ENCODE measurements at places on chromosomes 5 and 9.
A peak's percentile ranks its signal among the peaks of the same experiment; 100 is the strongest.

- DNase-seq = peak; percentile 11
These were observed 5.1 kb upstream of the GPX8 start for GRCh38 chr5:55154873-55155272.

DNA sequence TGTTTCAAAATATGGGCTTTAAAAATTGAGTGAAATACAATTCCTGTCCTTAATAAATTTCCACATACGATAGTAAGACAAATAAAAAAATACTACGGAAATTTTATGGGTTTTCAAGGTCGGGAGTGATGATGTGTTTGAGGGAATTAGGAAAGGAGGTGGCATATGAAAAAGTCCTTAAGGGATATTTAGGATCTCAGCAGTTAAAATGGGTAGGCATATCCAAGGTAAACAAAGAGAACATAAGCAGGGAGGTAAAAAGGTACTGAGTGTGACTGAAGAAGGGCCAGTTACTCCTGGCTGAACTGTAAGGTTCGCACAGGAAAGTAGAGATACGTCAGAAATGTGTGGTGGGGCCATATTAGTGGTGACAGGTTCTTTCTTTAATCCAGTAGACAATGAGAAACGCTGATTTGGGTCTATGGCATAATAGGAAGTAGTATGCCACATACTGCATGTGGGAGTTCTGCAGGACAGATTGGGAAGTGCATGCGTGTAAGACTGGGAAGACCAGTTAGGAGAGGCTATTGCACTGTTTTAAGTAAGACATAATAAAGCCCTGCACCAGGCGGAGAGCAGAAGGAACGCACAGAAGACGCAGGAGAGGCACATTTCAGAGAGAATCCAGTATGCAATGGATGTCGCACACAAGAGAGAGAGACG lies 937 bp upstream of the HMGCR start:
- peak; percentile 73 for DNase-seq

GRCh38 chr5:38922199-38922598 lies 76.4 kb downstream of the OSMR start:
- DNase-seq = peak; percentile 66

- DNase-seq = no peak
These were observed 61.2 kb downstream of the CMYA5 start for GRCh38 chr5:79750611-79751510.

- no peak for DNase-seq
These were observed 56.8 kb downstream of the NUDT12 start for GRCh38 chr5:103505581-103506305.

DNA sequence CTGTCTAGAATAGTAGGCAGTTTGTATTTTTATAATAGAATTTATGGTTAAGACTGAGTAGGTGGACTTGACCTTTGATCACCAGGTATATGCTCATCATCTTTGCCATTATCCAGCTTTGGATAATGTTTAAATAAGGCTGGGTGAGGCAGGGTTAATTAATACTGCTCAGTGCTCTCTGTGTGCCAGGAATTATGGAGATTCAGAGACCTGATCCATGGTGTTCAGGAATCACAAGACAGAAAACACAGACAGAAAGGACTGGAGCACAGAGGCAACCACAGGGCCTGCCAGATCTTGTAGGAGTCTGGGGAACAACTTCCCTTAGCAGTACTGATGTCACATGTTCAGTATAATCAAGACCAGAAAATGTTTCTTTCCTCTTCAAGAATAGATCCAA lies 186.3 kb upstream of the ADCY2 start:
- DNase-seq = no peak

DNA sequence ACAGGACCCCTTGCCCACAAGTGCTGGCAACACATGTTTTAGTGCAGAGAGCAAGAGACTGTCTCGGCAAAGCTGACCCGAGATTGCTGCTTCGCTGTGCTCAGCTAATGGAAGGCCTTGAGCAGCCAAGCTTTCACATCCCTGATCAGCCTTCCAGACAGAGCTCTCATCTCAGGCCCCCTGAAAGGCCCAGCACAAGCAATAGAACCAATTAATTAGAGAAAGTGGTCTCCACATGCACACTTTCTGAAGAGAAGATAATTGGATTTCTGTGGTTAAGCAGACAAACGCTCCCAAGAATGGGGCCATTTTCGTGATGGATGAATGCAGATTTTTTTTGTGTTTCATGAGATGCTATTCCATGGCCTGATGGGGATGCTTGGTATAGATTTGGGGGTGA lies 174.9 kb downstream of the NSG2 start:
- no peak for DNase-seq

GRCh38 chr9:84504360-84504759 lies 163.8 kb upstream of the SLC28A3 start:
- no peak for DNase-seq

DNA sequence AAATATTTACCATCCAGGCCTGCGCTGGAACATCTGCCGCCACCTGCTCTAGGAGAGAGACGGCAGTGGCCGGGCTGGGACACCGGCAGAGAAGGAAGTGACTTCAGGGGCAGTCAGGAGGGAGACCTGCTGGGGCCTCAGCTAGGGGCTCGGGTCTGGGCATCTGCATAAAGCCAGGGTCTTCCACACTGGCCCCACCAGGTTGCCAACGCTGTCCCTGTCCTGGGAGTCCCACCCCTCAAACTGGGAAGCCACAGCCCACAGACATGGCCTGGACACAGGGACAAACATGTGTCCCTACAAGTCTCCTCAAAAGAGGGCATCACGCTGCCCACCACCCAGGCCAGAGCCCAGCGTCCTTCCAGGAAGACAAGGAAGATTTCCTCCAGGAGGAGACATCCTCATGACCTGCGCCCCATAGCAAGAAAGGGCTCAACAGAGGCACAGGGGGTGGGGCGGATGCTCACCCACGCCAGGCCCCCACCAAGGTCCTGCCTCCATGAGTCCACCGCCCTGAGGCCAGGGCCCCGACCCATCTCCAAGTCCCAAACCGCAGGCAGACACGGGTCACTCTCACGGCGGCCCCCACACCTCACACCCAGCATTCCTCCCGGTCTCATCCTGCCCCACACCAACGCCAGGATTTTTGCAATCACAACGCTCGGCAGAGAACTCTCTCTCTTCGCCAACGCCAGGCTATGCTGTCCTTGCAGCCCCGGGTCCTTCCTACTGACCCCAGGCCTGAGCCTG lies 9.0 kb downstream of the VAV2 start:
- DNase-seq = no peak

GRCh38 chr9:27590651-27591050 lies 17.4 kb upstream of the C9orf72 start:
- DNase-seq = no peak

DNA sequence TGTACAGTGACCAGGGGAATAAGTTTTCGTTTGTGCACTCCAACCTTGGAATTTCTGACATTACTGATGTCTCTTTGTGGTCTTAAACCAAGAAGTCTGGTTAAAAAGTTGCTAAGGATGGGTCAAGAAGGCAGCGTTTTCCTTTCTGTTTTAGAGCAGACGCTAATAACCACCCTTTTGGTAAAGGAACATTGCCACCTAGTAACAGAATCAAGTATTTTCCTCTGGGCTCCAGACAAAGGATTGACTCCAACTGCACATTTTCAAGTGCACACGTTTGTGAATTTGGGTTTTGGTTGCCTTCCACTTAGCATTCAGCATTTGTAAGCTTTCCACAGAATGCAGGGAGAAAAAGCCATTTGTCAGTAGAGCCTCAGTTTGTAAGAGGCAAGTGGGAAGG lies 22.2 kb upstream of the CEP78 start:
- no peak for DNase-seq

DNA sequence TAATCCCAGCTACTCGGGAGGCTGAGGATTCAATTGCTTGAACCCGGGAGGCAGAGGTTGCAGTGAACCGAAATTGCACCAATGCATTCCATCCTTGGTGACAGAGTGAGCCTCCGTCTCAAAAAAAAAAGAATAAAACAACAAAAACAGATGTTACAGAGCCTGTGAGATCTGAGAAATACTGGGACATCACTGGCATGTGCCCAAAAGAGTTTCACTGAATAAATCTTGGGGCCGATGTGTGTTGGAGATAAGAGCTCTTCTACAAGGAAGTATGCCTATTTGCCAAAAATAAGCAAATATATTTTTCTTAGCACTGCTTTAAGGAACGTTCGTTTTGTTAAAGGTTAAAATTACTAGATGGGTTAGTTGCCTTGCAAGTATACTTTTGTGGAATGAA lies 55.1 kb downstream of the KIAA1958 start:
- DNase-seq = no peak

- peak; percentile 52 for DNase-seq
These were observed 45.3 kb upstream of the FOXE1 start for GRCh38 chr9:97807681-97808080.

DNA sequence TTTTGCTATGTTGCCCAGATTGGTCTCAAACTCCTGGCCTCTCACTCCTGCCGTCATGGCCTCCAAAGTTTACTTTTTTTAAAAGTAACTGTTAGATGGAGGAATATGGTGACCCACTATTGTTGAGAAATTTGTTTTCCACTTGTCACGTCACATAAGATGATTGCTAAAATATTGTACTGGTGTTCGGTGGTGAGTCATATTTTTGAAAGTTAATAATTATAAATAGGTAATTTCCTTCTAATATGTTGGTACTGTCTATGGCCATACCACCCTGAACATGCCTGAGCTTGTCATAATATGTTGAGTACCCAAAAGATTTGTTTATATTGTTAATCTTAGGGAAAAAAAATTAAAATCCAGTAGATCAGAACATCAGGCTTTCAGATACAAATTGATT lies 22.6 kb downstream of the RMI1 start:
- no peak for DNase-seq

DNA sequence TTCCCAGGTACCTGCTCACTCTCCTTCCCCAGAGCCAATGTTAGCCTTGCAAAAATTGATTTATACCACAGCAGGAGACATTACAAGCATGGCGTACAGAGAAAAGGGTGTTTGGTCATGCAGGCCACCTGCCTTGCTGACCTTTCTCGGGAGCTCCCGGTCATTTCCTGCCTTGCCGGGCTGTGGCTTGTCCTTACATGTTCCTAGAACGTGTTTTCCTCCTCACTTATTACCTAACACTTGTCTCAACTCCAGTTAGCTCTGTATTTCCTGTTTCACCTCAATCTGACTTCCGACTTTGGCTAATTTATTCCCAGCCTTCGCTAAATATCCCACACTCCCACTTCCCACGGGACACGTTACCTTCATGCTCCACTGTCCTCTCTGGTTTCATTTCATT lies 282.5 kb downstream of the ICE1 start:
- DNase-seq = no peak

DNA sequence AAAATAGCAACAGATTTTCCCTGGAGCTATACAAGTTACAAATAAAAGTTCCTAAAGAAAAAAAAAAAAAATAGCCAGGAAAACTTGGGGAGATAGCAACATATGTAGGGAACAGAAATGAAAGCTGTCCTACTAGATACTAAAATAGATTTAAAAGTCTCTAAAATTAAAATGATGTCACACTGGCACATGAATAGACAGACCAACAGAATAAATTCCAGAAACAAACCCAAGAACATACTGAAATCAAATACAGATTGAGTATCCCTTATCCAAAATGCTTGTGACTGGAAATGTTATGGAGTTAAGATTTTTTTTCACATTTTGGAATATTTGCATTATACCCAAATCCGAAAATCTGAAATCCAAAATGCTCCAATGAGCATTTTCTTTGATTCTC lies 23.8 kb downstream of the GOLPH3 start:
- no peak for DNase-seq
